Trophoblast cell (in vitro differentiated cells and primary cell): ENCODE measurements at places on chromosomes 2 and 18.

- no peak for DNase-seq
Observed at GRCh38 chr2:191051825-191052778, 38.1 kb upstream of the STAT1 start.

DNA sequence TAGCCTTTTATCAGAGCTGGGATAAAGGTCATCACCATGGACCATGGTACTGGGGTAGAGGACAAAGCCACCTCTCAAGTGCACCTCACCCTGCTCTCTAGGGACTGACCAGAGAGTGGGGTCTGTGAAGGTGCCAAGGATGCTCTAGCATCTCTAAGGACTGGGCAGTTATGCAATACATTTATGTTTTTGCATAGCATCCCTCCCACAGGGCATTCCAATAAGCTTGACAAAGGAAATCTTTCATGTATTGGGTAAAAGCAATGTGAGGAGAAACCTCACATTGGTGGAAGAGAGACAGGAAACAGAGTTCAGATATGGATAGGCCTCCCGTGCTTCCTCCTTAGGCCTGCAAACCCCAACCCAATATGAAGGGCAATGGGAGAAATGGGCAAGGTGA is 31.6 kb downstream of the STK39 start:
- DNase-seq: no peak

DNA sequence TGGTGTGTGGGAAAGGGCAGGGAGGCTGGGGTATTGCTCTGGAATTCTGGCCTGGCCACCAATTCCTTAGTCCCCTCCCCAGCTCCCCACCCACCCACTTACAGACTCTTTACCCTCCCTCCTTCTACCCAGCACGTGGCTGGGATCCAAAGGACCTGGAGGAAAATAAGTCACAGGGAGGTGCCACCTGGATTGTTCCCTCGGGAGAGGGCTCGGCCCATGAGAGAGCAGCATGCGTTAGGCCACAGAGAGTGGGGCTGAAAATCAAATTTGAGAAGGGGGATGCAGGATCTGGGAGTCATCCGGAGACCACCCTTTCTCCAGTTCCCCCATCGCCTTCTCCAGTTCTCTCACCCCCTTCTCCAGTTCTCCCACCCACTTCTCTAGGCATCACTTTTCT is 3.0 kb downstream of the ASPRV1 start:
- no peak for DNase-seq

- DNase-seq: no peak
Observed at GRCh38 chr2:224831530-224831929, 115.4 kb upstream of the CCDC195 start.

DNA sequence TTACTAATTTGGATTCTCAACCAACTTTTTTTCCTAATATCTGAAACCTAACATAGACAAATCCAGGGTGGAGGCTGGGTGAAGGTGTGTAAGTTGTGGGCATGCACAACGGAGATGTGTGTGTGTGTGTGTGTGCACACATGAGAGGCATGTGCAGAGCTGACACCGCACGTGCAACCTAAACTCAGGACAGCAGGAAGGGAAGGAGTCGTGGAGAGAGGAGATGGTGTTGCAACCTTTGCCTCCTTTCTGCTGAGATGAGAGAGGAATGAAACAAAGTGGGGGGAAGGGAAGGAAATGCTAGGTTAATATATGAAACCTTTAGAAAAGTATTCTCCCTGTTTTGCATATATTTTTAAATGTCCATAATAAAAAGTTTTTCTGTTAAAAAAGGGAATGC is 64.7 kb downstream of the KCTD1 start:
- DNase-seq: no peak

DNA sequence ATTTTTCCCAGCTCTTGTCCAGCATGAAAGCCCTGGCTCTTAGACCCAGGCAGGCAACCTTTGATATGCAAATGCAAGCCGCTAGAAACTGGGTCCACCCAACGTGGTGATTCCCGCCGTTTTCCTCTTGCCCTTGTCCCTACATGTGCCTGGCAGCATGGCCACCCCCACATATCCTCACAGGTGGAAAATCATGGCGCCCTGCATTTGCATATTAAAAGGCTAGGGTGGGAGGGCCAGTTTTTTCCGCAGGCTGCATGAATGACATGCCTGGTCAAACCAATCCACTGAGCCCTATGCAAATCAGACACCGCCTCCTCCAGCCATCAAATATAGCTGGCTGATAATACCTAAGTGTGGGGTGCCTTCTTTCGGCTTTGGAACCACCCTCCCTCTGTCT is 1091.8 kb upstream of the NXPH2 start:
- no peak for DNase-seq

DNA sequence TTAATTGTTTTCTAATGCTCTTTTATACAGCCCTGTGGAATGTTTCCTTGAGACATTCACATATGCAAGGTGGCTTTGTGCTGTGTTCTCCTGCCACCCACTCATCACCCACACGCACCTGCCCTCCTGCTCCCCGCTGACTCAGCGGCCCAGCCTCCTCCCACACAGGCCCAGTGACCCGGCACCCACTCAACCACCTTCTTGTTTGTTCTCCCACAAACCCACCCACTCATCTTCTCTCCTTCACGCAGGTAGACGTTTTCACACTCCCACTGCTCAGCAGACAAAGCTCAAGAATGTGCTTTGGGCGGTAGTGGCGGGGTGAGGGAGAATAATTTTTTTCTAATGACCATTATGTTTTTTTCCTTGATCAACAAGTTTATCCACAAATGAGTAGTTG is 28.6 kb upstream of the NEMP2 start:
- no peak for DNase-seq

- DNase-seq: peak; percentile 66
Observed at GRCh38 chr2:211085056-211085680, 528.8 kb downstream of the CPS1 start.

DNA sequence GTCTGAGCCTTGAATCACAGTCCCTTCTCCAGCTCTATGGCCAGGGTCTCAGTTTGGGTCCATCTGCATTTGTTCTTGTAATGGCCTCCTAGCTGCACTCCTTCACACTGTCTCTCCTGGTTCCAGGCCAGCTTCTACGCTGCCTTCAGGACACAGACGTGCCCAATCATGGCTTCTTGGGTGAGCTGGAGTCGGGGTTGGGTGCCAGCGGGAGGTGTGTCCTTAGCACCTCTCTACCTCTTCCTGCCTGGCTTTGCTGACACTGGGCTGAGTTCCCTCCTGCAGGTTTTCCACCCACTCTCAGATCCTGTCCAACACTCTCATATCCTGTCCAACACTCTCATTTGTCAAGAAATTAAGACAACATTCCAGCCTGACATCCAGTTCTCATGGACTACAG is 9.6 kb downstream of the TRPM8 start:
- no peak for DNase-seq

DNA sequence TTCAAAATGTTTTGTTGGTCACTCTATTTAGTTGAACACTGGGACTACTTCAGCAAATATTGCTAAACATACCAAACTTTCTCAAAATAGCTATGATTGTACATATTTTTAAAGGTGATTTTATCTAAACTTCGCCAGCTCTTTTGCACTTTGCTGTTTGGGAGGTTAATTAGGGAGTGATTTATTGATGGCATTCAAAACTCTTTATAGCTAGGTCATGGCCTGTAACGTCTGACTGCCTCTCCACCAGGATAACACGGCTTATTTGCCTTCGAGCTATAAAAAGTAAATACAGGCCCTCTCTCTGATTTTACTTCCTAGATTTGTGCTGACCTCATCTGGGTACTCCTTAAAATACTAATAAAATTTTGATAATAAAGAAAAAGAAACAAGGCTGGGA is 931.9 kb downstream of the DCDC2C start:
- DNase-seq: no peak

DNA sequence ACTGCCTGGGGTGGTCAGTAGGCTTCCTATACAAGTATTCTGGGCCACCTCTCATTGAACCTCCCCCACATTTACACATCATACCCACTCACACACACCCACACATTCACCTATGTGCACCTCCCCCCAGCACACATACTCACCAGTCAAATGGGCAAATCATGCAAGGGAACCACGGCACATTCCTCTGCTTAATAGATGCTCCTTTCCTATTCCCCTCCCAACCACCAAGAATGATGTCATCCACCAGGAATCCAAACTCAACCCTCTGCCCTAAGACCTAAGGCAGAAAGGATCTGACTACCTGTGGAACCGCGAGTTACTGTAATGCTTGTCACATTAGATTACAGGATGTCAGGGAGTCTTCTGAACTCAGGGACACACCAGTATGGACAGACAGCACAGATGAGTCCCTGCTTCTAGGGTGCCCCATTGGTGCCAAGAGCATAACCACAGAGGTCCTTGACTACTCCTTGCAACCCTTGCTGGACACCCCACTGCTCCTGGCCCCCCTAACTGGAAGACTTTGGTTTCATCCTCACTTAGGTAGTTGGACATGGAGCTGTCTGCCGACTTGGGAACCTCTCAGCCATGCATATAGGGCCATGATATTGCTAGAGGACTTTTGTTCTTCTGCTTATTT is 21.5 kb upstream of the CAB39 start:
- DNase-seq: peak; percentile 93

- no peak for DNase-seq
Observed at GRCh38 chr2:34349527-34349926, 750.4 kb upstream of the FAM98A start.

DNA sequence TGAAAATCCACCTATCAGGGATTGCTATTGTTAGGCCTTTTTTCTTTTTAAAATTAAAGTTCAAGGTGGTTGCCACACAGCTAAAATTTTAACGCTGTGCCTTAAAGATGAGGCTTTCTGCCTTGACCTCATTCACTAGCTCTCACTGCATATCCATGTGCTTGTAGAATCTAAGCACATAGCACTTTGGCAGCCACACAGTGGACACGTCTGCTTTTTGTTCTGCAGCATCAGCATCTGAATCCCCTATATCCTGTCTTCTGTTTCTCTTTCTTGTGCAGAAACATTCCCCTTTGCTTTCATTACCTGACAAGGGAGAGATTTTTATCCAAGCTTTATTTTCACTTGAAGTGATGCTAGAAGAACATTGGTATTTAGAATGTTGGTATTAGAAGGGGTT is 38.1 kb downstream of the RALB start:
- DNase-seq: no peak

- no peak for DNase-seq
Observed at GRCh38 chr18:13252686-13253410, 34.3 kb downstream of the LDLRAD4 start.

- DNase-seq: no peak
Observed at GRCh38 chr2:110099038-110099425, 16.6 kb downstream of the MALL start.

- no peak for DNase-seq
Observed at GRCh38 chr2:25088817-25089516, 47.1 kb downstream of the EFR3B start.

DNA sequence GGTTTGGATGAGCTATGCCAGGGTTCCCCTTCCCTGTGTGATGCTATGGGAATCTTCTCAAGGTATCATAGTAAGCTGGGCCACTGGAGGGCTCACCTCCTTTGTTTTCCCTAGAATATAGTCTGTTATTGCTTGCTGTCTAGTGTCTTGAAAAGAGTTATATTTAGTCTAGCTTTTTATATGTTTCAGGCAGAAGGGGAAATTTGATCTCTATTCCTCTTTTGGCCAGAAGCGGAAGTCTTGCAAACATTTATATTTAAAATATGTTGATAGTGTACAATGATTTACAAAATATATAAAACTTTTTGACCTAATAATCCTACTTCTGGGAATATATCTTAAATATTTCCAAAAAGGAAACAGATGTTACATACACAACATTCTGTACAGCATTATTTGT is 260.7 kb downstream of the FHOD3 start:
- no peak for DNase-seq

- no peak for DNase-seq
Observed at GRCh38 chr2:86300496-86300895, 36.9 kb downstream of the REEP1 start.

GRCh38 chr2:44802777-44803424 is 138.6 kb upstream of the SIX3 start:
- DNase-seq: peak; percentile 37

GRCh38 chr2:120914839-120915521 is 179.3 kb downstream of the GLI2 start:
- no peak for DNase-seq

- no peak for DNase-seq
Observed at GRCh38 chr2:7375901-7376300, 458.7 kb downstream of the RNF144A start.

GRCh38 chr2:42115588-42115987 is 53.6 kb upstream of the EML4 start:
- no peak for DNase-seq

DNA sequence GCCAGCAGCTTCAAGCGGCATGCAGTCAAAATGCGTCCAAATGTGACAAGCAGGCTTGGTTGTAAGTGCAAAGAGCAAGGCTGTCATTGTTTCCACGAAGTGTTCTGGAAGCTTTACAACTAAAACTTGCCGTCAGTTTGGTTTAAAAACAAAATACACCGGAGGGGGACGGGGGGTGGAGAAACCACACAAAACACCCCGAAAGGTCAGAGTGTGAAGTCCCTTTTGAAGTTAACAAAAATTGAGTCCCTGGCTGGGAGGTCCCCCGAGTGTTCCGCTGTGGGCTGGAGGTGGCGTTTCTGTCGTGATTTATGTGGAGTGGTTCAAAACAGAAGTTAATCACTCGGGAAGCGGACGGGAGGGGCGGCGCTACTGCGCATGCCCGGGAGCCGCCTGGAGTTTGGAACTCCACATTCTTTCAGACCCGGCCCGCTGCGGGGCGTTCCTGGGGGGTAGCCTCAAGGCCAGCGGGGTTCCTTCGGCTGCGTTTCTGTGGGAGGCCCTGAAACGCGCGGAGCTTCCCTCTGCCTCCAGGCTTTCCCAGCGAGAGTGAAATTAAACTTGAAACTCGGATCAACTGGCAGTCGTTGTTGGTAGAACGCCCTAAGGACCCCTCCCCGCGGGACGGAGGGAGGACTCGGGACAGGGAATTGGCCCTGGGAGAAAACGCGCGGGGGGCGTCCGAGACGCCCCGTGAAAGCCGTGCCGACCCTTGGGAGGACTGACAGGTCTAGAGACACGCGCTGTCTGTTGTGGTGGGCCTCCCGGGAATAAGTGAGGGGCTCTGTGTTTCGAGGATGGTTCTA is 1.4 kb downstream of the TGIF1 start:
- peak; percentile 90 for DNase-seq

- no peak for DNase-seq
Observed at GRCh38 chr2:132521341-132521740, 104.7 kb downstream of the GPR39 start.

GRCh38 chr2:96267159-96267971 is 1.3 kb downstream of the CIAO1 start:
- peak; percentile 22 for DNase-seq

GRCh38 chr2:168712053-168712452 is 90.4 kb upstream of the NOSTRIN start:
- DNase-seq: no peak

DNA sequence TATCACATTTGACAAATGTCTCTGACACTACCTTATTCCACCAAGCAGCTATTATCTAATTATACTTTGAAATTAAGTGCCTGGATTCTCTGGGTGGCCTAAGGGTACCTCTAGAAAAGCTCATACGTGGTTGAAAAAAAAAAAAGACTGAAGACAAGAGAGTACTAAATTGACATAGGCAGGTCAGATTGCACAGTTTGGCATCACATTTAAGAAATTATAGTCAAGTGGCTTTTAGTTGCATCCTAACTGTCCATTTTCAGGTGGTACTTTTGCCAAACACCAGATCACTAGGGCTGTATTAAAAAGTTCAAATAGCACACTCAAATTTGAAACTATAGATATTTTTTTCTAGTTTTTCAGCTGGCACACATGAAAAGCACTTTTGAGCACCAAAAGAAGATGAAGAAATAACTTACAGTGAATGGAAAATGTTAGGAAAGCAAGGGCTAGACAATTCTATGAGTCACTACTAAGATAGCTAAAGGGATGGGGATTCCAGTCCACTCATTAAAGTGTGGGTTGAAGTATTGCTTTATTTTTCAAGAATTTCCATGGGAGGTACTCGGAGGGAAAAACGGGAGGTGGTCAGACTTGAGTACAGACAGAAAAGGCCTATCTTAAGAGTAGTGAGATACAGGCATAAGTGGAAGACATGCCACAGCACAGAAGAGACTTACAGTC is 106.5 kb upstream of the COL5A2 start:
- DNase-seq: peak; percentile 49
